Aorta (tissue), 5 donors: ENCODE measurements at places on chromosomes 4 and X. TPM values are rescaled to one million over a fixed set of nuclear protein-coding genes. Genes with fewer than 3 reads are reported as not detected.

The UBL4A gene
- total RNA-seq: 20.5 TPM

The RTL5 gene
- total RNA-seq: 12.0 TPM

The TMSB15C gene
- 5.1 TPM for total RNA-seq

DNA sequence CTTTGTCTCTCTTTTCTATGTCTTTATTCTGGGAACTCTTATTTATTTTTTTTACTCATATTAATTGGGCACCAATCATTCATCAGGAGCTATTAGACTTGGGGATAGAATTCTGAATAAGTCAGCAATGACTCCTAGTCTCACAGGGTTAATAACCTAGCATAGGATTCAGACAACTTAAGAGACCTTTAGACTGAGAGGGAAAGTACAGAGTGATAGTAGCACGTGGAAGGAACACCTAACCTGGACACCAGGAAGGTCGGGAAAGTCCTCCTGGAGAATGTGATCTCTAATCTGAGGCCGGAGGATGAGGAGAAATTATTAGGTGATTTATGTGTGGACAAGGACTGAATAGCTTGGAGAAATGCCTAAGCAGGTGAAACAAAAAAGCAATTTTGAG, 3.9 kb upstream of the SYNPO2 start:
- no peak overlapping the region for H3K27ac ChIP-seq
- no peak for DNase-seq
- H3K36me3 ChIP-seq: no peaks in the 10 kb centered on the region
- no peaks in the 10 kb centered on the region for H3K27me3 ChIP-seq
- H3K4me3 ChIP-seq: no peak overlapping the region

DNA sequence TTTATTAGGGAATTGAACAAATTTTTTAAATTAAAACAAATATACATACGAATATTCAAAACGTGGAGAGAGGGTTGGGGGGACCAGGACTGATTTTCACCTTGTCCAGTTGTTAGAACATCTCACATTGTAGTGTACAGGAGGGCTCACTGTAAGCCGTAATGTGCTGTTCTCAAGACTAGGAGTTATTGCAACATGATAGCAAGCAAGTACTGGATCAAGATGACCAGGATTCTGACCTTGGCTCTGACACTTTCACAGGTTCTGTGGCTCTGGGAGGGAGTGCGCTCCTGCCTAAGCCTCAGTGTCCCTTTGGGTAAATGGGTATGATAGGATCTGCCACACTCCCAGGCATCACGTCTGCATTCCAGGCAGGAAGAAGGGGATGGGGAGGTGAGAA, 59.0 kb downstream of the SORCS2 start:
- no peaks in the 10 kb centered on the region for H3K27me3 ChIP-seq
- no peaks in the 10 kb centered on the region for H3K36me3 ChIP-seq
- H3K4me3 ChIP-seq: no peak overlapping the region
- H3K27ac ChIP-seq: no peak overlapping the region
- H3K4me1 ChIP-seq: no peaks in the 10 kb centered on the region
- DNase-seq: no peak

DNA sequence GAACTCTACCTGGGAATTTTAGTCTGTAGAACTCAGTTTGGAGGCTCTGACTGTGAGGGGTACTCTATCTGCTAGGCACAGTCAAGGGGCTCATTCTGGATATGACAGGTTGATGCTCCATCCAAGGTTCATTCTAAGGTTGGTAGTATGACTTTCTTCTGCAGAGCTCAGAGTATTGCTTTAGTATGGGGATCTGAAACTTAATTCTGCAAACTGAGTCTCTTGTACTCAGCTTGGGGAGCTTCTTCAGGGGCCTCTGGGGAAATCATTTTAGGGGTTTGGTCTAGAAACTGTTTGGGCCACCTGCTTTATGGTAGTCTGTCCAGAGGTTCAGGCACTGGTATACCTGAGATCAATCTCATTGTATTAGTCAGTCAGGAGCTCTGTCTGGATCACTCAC, 9.7 kb upstream of the TSR2 start:
- H3K4me1 ChIP-seq: no peaks in the 10 kb centered on the region
- H3K27me3 ChIP-seq: no peaks in the 10 kb centered on the region
- H3K36me3 ChIP-seq: no peaks in the 10 kb centered on the region

DNA sequence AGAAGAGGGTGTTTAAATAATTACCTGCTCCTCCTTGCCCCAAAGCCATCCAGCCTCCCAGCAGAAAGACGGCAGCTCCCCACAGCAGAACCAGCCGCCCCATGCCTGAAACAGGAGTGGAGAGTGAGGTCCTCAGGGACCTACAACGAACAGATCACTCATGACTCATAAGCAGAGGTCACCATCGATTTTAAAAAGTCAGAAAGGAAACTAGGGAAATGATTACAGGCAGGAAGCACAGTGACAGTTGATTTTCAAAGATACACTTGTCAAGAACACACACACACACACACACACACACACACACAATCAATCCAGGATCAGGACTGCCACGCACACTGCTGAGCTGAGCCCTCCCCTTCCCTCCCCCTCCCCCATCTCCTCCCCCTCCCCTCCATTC, at the start of gene CRLF2:
Gene CRLF2 (minus strand): TSS at position 118 of the 400 bp plus-strand sequence. CDS start 15 bp downstream, at position 103.
- no peaks in the 10 kb centered on the region for H3K4me1 ChIP-seq
- H3K27me3 ChIP-seq: no peaks in the 10 kb centered on the region
- no peak within 1 kb of the TSS for H3K27ac ChIP-seq
- H3K4me3 ChIP-seq: no peak within 1 kb of the TSS
- peak; percentile 31 for DNase-seq
